NCI-H187 (cell line): ENCODE measurements at places on chromosomes 2 and 18.

DNA sequence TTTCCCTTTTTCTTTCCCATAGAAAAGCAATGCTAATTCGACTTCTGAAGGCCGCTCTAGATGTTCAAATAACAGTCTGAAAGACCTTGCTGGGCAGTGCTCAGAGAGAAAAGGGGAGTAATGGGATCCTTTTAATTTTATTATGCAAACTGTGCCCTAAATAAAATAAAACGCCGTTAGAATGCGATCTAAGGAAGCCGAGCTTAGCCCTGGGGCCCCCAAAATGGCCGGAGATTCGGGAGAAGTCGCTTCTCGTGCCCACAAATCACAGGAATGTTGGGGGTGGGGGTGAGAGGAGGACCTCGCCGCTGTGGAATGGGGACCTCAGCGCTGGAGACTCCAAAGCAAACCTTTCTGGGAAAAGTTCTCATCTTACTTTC is 8.4 kb upstream of the POU3F3 start:
- no peak for DNase-seq

- no peak for DNase-seq
Measured at GRCh38 chr2:1488181-1488671, 75.0 kb downstream of the TPO start.

DNA sequence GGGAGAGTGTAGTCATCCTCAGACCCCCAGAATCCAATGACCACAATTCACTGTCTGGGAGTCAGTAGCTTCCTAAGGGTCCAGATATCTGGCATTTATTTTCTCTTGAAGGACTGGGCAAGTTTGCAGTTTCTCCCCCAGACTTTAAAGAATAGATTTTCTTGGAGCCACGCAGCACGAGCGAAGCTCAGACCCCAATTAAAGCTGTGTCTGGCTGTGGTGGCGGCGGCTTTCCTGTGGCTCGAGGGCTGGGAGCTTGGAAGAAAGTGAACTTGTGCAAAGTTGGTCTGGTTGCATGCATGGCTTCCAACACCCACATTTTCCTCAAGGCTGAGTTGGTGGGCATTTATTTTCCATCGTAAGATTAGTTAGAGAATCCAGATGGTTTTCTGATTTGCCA is 105.0 kb downstream of the ACKR3 start:
- DNase-seq, result no peak

DNA sequence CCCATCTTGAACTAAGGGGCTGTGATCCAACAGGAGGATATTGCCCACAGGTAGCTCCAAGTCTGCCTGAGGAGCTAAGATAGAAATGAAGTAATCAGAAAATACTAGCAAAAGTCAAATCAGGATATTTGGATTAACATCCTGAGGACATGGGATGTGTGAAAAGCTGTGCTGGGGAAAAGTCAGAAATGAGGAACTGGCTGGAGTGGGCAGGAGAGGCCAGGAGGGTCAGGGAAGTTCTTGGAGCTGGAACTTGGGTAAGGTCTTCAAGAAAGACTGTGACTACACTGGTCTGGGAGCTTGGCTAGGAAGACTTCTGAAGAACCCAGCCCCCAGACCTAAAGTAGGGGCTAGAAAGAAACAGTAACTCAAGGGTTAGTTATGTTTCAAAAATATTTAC is 250.9 kb downstream of the PRKCE start:
- no peak for DNase-seq

- no peak for DNase-seq
Measured at GRCh38 chr2:239970004-239970623, 55.0 kb downstream of the NDUFA10 start.

DNA sequence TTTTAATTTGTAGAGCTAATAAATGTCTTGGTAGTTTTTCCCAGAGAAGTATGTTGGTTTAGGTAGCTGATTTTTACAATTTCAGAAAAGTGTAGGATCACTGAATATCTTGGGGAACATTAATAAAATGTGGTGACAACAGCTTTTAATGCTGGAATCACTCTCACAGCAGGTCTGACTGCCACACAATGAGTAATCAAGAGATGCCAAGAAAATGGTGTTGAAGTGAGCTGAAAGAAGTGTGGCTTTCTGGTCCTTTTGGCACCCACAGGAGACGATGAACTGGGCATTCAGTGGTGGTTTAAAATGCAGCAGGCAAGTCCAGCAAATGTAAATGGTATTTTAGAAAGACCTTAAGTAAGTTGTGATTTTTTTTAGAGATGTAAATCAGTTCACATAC is 175.8 kb downstream of the CBLN2 start:
- DNase-seq, result no peak

- DNase-seq, result no peak
Measured at GRCh38 chr2:41521211-41521610, 526.6 kb upstream of the PKDCC start.

- DNase-seq, result peak; percentile 30
Measured at GRCh38 chr18:57980573-57981307, 63.3 kb upstream of the NEDD4L start.

DNA sequence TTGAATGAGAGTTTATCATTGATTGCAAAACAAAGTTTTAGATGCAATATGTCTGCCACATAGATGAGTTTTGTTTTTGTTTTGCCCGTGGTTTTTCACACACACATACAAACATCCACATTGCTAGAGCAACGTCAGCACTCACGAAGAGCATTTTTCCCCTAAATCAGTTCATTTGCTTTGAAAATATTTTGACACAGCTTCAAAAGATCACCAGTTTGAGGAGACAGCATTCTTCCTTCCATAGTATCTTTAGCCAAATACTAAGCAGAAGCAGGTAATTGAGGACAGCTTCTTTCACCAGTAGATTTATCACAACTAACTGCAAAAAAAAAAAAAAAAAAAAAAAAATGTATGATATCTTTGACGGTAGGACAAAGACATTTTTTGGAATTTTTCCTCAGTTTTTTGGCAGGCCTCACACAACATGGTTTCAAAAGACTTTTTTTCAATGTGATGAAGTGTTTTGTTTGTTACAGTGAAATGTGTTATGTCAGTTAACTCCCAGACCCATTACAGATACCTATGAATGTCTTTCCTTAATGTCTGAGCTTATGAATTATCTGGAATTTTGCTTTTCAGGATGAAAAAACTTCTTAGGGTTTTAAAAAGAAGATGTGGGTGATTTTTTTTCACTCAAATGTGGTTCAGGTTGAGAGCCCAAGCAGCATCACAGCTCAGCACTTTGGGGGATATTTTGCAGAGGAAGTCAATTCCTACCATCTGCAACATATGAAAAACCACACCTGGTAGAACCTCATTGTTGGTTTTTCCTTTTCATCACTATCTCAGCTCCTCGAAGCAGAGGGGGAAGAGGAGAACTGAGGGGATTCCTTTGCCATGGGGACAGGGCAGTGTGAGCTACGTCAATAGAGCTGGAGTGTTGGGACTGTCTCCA is 31.6 kb downstream of the AOX1 start:
- no peak for DNase-seq

DNA sequence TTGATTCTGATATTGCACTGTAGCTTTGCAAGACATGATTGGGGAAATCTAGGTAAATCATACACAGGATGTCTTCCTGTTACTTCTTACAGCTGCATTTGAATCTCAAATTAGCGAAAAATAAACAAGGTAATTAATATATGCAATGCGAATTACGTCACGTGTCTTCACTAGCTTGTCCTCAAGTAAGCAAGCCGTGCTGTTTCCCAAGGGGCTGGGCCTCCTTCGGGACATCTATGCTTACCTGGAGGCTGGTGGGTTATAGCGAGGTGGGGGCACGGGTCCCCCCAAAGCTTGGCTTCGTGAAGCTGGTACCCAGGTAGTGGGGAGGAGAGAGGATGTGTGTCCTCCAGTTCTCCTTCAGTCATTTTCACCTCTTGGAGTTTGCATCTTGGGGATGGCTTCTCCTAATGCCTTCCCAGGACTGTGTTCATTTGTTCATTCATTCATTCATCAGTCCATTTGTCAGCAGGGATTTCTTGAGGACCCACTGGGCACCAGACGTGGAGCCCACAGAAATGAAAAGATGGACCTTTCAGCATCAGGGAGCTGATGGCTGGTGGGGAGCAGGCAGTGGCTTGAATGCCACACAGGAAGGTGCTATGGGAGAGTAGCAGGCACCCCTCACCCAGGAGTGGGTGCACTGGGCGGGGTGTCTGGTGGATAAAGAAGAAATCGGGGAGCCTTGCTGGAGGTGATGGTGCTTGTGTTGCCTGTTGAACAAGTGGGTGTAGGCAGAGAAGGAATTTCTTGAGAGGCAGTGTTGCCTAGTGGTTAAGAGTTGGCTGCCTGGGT is 155.1 kb downstream of the GLI2 start:
- no peak for DNase-seq

DNA sequence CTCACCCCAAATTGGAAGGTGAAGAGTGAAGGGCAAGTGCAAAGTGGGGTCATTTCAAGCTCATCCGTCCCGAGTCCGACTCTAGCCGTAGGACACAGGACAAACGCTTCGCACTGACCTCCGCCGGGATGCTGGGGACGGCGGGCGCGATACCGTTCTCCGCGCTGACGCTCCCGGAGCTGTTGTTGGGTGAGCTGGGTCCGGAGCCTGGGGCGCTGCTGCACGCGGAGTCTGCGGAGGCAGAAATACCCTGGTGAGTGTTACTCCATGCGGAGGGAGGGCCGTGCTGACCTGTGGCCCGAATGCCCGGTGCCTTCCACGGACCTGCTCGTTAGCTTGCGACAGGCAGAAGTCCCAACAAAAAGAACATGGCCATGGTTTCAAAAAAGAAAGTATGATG is 261.3 kb downstream of the HDAC4 start:
- no peak for DNase-seq
